ENCODE measurements at places on chromosomes 16 and 17.

DNA sequence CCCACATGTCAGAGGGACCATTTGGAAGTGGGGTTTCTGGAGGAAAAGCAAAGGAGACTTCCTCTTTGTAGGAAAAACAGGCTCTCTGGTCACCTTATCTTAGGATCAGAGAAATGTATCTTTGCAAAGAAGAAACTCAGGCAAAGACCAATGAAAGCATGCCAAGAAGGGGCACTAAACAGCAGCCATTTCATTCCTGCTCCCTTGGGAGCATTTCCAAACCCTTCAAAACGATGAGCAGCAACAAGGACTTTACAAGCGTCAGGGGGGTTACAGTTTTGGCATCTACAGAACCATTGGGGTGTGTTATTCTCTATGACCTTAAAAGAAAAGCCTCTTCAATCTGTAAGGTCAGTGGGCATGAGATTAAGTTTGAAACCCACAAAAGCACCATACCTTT lies 122.8 kb downstream of the SMG6 start:
- DNase-seq: no peak

- no peak for DNase-seq
These were observed 587.1 kb downstream of the WWOX start for GRCh38 chr16:78686601-78687000.

DNA sequence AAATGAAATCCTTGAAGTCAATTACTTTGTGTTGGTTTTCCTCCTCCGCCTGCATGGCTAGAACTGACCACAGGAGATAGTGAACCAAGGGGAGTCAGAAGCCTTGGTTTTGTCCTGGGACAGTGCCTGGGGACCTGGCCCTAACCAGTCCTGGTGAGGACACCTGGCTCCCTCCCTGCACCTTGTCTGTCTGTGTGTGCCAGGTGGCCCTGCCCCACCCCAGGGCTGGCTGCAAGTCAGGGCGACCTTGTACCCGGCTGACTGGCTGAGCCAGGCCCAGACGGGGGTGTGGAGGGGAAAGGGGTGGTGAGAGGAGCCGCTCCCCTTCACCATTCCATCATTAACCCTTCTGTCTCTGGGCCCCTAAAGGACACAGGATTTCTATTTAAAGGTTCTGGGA lies 3.4 kb downstream of the RAPGEFL1 start:
- no peak for DNase-seq

DNA sequence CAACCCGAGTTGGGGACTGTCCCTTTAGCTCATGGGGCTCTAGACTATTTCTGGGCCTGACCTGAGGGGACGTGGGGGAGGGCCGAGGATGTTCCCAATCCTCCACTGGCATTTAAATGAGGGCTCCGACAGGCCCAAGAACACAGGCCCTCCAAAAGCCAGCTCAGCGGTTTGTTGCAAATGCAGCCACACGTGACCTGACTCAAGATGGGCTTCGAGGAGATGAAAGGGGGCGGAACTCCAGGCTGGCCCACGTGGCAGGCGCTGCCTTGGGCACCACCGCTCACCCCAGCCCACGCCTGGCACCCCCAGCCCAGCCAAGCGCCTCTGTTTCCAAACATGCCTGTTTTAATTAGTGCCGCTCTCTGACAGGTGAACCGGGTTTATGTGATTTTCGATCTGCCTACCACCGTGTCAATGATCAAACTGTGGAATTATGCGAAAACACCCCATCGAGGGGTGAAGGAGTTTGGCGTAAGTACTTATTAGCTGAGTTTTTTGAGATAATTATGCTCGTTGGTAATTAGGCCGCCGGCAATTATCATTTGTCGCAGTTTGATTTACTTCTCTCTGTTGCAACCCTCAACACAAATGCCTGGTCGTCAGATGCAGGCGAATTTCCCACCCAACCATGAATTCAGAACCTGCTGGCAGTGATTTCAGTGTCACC lies 226.7 kb downstream of the KATNIP start:
- no peak for DNase-seq

DNA sequence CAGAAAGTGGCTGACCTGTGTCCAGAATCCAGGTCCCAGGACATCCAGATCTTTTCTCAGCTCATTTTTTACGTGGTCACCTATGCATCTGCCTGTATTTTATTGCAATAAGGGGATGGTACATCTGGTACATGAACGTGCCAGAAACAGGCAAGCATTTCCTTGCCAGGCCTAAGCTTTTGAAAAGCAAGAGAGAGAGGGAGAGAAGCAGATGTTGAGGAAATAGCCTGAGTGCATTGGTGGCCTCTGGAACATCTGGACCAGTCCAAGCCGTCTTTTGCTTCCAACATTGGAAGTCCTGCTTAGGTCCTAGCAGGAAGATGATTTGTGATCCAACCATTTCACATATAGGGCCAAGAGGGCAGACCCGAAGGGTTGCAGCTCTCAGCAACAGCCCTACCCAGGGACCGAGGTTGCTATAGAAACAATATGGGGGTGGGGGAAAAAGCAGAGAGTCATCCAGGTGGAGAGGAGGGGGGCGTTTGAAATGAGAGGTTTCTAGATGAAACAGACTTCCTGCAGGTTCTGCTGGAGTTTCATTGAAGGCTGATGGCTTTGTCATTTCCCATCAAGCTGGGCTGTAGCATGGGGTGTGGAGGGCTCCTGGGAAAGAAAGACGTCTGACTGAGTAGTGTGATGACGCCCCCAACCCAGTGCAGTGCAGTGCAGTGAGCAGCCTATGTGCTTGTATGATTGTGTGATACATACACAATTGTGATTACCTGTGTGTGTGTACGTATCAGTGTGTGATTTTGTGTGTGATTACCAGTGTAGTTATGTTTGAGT lies 61.6 kb downstream of the SHISA6 start:
- DNase-seq: no peak

DNA sequence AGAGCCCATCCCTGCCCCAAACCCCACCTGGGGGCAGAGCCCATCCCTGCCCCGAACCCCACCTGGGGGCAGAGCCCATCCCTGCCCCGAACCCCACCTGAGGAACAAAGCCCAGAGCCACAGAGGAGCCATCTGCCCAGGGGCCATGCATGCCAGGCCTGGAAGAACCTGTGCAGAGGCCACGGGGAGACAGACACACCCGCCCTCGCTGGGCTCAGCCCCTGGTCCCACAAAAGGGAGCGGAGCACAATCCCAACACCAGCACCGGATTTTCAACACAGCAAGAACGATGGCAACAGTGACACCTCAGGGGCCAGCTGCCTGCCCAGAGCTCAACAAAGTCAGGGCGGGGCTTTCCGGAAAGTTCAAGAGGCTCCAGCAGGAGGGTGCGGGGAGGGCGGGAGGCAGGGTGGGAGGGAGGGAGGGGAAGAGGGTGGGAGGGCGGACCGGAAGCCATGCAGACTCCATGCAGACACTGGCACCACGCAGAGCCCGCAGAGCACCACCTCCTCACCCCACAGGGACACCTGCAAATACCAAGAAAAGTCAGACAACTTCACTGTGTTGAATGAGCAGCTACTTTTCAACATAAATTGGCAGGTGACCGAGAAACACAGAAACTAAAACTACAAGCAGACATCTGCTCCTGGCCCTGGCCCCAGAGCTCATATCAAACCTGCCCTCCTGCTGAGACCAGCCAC lies 27.9 kb upstream of the C16orf95 start:
- no peak for DNase-seq

DNA sequence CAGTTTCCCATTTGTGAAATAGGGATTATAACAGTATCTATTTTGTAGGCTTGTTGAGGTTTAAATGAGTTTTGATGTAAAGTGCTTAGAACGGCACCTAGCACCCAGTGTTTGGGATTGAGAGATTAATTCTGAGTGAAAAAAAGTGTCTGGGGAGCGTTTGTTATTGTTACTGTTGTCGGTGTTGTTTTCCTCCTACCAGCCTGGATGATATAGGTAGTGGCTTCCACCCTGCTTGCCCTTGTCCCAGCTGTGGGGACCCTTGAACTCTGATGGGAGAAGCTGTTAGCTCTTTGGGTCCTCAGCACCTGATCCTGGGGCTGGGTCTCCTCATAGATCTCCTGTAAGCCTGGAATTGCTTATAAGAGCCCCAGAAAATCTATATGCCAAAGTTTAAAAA lies 4.9 kb downstream of the FMNL1 start:
- DNase-seq: no peak

- DNase-seq: no peak
These were observed 4.1 kb upstream of the SPG7 start for GRCh38 chr16:89504091-89504490.

DNA sequence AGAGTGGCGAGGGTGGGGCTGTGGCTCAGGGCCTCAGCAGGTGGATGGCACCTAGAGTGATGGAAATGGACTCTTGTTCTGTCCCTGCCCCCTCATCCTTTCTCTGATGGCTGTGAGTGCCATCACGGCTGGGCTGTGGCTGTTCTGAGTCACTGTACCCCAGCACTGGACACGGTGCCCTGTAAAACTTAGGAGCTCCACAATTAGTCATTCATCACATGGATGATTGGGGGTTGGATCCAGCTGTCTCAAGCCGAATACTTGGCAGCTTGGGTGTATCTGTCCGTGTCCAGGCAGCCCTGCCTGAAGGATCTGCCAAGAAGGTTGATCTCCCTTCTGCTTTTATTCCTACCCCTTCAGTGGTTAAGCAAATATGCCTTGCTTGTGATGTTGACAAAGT lies 295.5 kb upstream of the EEF2KMT start:
- no peak for DNase-seq

GRCh38 chr17:48579471-48579759 lies 1.3 kb upstream of the HOXB4 start:
- DNase-seq: no peak

DNA sequence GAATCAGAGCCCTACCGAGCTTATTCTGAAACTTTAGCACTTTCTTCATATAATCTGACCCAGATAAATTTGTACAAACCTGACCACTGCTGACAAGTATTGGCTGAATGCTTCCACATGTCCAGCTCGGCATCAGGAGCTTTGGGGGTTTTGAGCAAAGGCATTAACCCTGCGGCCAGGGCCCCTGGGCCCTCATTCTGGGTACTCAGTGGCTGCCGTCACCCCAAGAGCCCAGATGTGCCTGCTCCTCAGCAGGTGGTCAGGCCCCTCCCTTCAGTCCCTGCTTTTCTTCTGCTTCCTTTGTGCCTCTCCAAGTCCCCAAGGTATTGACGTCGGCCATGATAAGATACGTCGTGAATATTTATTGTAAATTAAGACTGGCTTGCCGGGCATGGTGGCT lies 47.3 kb upstream of the CHMP6 start:
- DNase-seq: no peak

GRCh38 chr17:36942019-36942599 lies 4.8 kb downstream of the LHX1 start:
- no peak for DNase-seq

DNA sequence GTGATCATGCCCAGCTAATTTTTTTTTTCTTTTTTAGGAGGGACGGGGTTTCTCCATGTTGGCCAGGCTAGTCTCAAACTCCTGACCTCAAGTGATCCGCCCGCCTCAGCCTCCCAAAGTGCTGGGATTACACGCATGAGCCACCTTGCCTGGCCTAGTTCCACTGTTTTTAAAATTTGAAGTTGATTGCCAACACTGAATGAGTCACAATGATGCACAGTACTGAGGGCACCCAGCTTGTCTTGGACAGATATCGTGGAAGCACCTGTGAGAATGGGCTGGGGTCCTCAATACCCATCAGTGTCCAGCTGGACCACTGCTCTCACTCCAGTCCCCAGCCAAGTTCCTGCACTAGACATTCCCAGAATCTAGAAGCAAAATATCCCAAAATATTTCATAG lies 2.5 kb downstream of the KNOP1 start:
- DNase-seq: no peak

GRCh38 chr17:42135664-42136653 lies 13.4 kb downstream of the HSPB9 start:
- DNase-seq: no peak

All from GM19239 (cell line).